ENCODE measurements at places on chromosomes 11 and 22. TPM values are rescaled to one million over a fixed set of nuclear protein-coding genes. Genes with fewer than 3 reads are reported as not detected.

The IGSF9B gene
- total RNA-seq = 119 TPM

The SCGB1D4 gene
- not detected for total RNA-seq

- H3K4me3 ChIP-seq = no peak overlapping the region
- H3K27me3 ChIP-seq = no peaks in the 10 kb centered on the region
- H3K36me3 ChIP-seq = no peaks in the 10 kb centered on the region
- no peak overlapping the region for H3K27ac ChIP-seq
- no peak for DNase-seq
Observed at GRCh38 chr22:22377335-22377734, 131.2 kb downstream of the ZNF280B start.

DNA sequence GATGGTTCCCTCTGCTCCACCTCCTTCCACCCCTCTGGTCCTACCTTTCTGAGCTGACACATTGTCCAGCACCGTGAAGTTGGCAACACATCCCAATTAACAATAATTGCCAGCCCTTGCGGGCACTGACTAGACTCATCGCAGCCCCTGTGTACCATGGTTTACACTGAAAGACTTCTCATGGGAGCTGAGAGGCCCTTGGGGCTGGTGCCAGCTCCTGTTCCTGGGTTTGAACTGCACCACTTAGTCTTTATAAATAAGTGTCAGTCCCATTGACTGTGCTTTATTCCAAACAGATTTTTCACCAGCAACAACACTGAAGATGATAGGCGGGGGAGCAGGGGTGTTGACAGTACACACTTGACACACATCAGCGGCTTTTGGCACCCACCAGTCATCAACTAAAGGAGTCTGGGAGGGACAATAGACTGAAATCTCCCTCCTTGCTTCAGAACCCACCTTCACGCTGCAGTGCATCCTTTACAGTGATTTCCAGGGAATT is 447.3 kb downstream of the NTM start:
- no peaks in the 10 kb centered on the region for H3K27me3 ChIP-seq
- no peak overlapping the region for H3K4me3 ChIP-seq
- no peak for DNase-seq
- H3K27ac ChIP-seq = no peak overlapping the region
- H3K36me3 ChIP-seq = no peaks in the 10 kb centered on the region

DNA sequence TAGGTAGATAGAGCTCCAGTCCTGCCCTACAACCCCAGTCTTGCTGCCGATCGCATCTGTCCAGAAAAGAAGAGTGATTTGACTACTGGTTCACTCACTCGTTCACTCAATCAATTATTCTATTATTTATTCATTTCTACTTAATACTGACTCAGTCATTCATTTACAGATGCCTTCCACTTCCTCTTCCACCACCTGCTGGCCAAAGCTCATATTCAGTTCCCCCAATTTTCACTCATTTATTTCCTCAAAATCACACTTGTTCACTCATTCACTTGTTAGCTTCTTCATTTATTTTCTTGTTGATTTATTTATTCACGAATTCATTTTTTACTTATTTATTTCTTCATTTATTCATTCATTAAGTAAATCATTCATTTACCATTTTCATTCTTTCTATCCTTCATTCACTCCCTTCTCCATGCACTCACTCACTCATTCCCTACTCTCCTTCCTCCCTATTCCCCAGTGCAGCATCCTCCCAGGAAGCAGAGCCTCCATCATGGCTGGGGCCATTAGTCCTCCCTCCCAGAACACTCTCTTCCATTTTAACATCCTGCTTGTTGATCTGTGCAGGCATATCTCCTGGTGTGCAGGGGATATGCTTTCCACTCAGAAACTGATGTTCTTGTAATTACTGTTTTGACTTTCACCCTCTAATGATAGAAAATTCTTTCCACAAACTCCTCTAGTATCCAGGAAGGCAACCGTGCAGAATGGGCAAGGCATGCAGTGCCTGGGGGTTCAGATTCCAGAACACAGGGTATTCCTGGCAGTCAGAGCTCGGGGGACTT is 281.0 kb downstream of the TENM4 start:
- H3K36me3 ChIP-seq = no peaks in the 10 kb centered on the region
- no peak for DNase-seq
- H3K4me3 ChIP-seq = no peak overlapping the region
- H3K27me3 ChIP-seq = no peaks in the 10 kb centered on the region

- no peak for DNase-seq
- H3K27ac ChIP-seq = no peak overlapping the region
- no peaks in the 10 kb centered on the region for H3K36me3 ChIP-seq
- no peaks in the 10 kb centered on the region for H3K27me3 ChIP-seq
- H3K4me3 ChIP-seq = no peak overlapping the region
Observed at GRCh38 chr11:35947437-35947836, 3.6 kb downstream of the LDLRAD3 start.

GRCh38 chr11:116740741-116741140 is 32.0 kb downstream of the BUD13 start:
- no peaks in the 10 kb centered on the region for H3K36me3 ChIP-seq
- no peaks in the 10 kb centered on the region for H3K4me1 ChIP-seq
- H3K4me3 ChIP-seq = no peak overlapping the region
- no peaks in the 10 kb centered on the region for H3K27me3 ChIP-seq

DNA sequence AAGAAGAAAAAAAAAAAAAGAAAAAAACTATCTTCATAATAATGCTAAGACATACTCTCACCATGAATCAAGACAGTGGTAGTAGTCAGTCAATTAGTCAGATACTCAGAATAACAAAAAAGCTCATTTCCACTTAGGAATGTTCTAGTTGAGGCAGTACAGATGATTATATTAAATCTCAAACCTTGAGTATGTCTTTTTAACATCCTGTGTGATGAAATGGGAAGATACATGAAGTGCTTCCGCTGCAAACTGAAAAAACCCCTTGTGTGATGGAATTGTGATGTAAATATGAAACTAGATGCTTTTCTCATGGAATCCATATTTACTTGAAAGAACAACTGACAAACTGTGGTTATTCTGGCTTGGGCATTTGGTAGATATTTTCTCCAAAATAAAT is 13.7 kb downstream of the AMOTL1 start:
- H3K4me1 ChIP-seq = peaks cover 3% of the 10 kb centered on the region
- no peaks in the 10 kb centered on the region for H3K36me3 ChIP-seq
- no peak overlapping the region for H3K4me3 ChIP-seq
- DNase-seq = no peak
- no peak overlapping the region for H3K27ac ChIP-seq

The OR5P2 gene
- 0.62 TPM for total RNA-seq

The VSIG10L2 gene
- total RNA-seq = not detected

The TMEM45B gene
- total RNA-seq = not detected

The LSP1 gene
- 19.9 TPM for total RNA-seq

DNA sequence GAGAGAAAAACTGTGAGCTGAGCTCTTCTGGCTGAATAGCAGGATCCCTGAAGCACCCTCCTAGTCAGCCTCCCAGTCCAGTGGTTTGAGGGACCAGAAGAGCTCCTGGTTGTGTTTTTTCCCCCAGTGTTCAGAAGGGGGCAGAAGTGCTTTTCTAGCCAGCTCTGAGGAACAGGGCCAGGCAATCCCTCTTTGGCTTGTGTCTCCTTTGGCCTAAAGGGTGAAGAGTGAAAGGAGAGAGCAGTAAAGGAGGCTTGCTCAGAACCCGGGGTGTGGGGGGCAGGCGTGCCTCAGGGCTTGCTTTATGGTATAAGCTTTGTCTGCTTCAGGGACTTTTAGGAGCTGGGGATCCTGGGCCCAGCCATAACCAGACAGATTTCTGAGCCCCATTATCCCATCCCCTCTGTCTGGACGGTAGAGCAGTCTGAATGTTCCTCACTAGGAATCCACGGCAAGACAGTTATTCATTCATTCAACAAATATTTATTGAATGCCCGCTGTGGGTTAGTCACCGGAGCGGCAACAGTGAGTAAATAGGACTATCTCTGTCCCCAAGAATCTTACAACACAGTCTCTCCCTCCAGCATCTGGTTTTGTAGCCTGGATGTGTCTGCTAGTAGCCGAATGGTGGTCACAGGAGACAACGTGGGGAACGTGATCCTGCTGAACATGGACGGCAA is 14.5 kb downstream of the ACP2 start:
- H3K27me3 ChIP-seq = no peaks in the 10 kb centered on the region
- no peaks in the 10 kb centered on the region for H3K4me1 ChIP-seq
- no peak overlapping the region for H3K27ac ChIP-seq
- H3K4me3 ChIP-seq = no peak overlapping the region

- H3K4me1 ChIP-seq = peaks cover 9% of the 10 kb centered on the region
- no peaks in the 10 kb centered on the region for H3K27me3 ChIP-seq
Observed at GRCh38 chr11:12721816-12722604, 47.8 kb downstream of the TEAD1 start.

All from testis (tissue), 5 donors.